ENCODE measurements at places on chromosomes 11 and 22. TPM values are rescaled to one million over a fixed set of nuclear protein-coding genes. Genes with fewer than 3 reads are reported as not detected.

The TEX54 gene
- not detected for total RNA-seq

The CD248 gene
- total RNA-seq, result not detected

The IPO7 gene
- 48.6 TPM for total RNA-seq

The ADAMTS15 gene
- not detected for total RNA-seq

The TNNI2 gene
- total RNA-seq, result not detected
